ENCODE measurements at places on chromosomes 7 and 10. TPM values are rescaled to one million over a fixed set of nuclear protein-coding genes. Genes with fewer than 3 reads are reported as not detected.
A peak's percentile ranks its signal among the peaks of the same experiment; 100 is the strongest.

DNA sequence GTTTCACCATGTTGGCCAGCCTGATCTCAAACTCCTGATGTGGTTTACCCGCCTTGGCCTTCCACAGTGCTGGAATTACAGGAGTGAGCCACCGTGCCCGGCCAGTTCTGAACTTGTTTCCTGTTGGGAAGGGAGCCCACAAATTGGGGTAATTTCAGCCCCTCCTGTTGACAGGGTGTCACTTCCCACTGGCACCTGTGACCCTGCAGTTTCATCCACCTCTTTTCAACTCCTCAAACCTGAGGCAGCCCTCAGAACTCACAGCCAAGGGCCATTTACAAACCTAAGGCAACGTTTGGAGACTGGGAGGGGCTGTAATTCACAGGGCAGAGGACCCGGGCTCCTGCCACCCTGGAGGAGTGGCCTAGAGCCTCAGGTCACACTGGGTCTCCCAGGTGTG lies 22.2 kb upstream of the CHST12 start:
- no peak for DNase-seq

GRCh38 chr7:50206453-50207250 lies 97.9 kb upstream of the IKZF1 start:
- peak; percentile 49 for DNase-seq

- DNase-seq: no peak
These were observed 19.9 kb downstream of the WDR86 start for GRCh38 chr7:151389768-151390597.

DNA sequence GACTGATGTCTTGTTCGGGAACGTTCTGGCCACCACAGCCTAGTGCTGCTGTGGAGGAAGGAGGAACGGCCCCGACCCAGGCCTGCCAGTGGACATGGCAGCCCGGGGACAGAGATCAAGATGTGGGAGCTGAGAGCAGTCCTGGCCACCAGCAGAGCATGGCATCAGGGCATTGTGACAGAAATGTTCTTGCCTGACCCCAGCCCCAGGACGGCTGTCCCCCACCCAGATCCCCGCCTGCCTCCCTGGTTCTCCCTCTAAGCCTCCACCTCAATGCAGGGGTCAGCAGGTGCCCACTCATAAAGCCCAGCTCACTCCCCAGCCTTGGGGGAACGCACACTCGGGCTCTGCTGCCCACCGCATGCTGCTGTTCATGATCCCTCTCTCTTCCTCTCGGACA lies 42.9 kb upstream of the HSPA12A start:
- DNase-seq: no peak

- no peak for DNase-seq
These were observed 3.1 kb upstream of the CFTR start for GRCh38 chr7:117476557-117477215.

DNA sequence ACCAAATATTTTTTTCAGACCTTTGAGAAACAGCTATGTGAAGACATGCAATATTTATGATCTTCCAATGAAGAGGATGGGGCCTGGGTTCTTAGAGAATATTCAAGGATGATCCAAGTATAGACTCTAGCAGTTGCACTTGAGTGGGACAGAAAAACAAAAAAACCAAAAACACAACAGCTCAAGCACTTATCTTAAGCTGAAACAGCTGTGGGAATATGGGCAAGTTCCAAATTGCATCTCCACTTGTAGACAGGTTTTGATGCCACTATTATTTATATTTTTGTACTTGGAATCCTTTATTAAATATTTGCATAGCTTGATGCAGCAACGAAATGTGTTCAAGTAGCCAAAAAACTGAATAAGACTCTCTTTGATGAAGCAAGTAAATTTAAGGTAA lies 2.2 kb upstream of the PDK4 start:
- no peak for DNase-seq

PPP1R9A gene
- total RNA-seq: 1.5 TPM

TRAPPC14 gene
- total RNA-seq: 18.2 TPM

GRCh38 chr7:102417105-102417504 lies 16.3 kb upstream of the ORAI2 start:
- no peak for DNase-seq

TCF7L2 gene
- total RNA-seq: 44.4 TPM

GRCh38 chr10:71981015-71981875 lies 17.1 kb downstream of the CHST3 start:
- no peak for DNase-seq

DNA sequence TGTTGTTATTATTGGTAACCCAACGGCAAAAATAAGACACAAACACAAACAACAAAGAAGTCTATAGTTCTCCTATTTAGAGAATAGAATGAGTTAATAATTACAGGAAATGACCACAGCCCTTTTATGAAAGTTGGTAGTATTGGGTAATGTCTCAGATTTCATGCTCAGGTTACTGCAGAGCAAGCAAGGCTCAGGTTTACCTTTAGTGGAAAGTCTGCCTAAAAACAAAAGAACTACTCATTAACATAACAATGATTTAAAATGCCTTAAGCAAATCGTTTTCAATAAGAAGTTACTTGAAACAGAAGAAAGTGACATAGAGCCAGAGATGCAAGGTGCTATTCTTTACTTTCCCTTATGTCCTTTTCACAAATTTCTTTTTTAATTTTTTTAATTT lies 441.2 kb downstream of the PLXDC2 start:
- DNase-seq: no peak

- no peak for DNase-seq
These were observed 180.6 kb upstream of the CHRM2 start for GRCh38 chr7:136687693-136688322.

- no peak for DNase-seq
These were observed 7.1 kb upstream of the EMX2 start for GRCh38 chr10:117535298-117536071.

DNA sequence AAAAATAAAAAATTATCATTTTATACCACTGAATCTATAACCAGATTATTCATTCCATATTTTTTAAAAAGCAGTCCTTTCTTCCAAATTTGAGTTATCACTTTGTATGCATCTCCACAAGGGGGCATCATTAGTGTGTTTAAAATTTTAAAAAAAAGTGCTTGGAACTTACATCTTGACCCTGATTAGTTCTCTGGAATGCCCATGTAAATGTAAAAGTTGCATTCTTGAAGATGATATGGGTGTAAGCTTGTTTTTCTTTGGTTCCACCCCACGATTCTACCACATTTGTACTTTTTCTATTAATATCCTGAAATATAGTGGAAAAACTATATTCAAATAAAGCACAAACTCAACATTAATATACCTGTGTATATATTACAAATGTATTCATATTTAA lies 144.9 kb downstream of the ELAPOR2 start:
- DNase-seq: no peak

DNA sequence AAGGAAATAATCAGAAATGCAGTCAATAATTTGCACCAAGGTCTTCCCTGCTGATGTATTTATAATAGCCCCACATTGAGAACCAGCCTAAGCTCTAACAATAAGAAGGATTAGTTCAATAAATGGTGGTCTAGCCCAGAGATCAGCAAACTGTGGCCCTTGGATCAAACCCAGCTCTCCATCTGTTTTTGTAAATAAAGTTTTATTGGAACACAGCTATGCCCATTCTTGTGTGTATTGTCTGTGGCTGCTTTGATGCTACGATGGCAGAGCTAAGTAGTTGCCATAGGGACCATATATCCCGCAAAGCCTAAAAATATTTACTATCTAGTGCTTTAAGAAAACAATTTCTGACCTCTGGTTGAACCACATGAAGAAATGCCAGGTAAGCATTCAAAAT lies 154.9 kb downstream of the EMX2 start:
- no peak for DNase-seq

CALML3 gene
- 50.6 TPM for total RNA-seq

DNA sequence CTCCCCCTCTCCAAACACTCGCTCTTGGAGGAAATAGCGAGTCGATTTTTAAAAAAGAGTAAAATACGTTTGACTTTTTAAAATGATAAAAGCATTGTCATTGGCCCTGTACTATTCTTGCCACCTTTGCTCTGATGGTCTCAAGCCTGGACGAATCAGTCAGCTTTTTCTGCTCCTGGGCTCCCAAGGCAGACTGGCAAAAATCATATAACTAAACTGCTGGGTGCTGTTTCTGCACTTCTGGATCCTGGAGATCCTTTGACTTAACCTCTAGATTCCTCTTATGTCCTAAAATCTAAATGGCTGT lies 1.8 kb downstream of the TPST1 start:
- DNase-seq: no peak

DNA sequence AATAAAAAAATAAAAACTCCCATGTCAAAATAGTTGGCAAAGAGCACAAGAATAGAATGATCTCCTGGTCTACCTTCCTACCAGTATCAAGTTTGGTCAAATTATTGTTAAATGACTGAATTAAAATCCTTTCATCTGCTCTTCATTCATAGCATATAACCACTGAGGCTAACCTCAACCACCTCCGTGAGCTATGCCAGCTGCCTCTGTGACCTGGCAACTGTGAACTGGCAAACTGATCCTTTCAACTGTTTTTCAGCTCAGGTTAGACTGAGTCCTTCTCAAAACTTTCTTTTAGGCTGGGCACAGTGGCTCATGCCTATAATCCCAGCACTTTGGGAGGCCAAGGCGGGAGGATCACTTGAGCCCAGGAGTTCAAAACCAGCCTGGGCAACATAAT lies 36.1 kb downstream of the NUDCD3 start:
- DNase-seq: peak; percentile 2

GRCh38 chr10:70799124-70799523 lies 13.9 kb upstream of the TBATA start:
- peak; percentile 69 for DNase-seq

GRCh38 chr7:136018104-136018503 lies 40.9 kb upstream of the MTPN start:
- DNase-seq: no peak

DNA sequence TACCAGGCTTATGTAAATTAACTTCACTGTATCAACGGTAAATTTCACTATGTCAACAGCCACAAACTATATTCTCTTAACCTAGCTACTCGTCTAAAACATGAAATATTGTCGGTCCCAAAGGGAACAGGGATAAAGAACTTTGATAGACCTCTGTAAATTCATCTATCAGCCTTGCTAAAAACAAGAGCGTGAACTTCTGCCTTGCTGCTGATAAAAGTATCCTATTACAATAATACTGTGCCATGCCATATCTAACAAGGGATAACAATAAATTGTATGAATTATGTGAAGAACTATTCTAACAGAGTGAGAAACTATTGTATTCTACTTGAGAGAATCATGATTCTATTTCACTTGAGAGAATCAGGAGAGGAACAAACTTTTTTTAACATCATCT lies 117.2 kb downstream of the CNOT4 start:
- no peak for DNase-seq

CTBP2 gene
- 74.4 TPM for total RNA-seq

GRCh38 chr10:124302951-124303505 lies 115.7 kb downstream of the OAT start:
- DNase-seq: no peak

SPAM1 gene
- total RNA-seq: not detected

- no peak for DNase-seq
These were observed 37.9 kb downstream of the IL2RA start for GRCh38 chr10:6024334-6024682.

- no peak for DNase-seq
These were observed 815 bp downstream of the CCSER2 start for GRCh38 chr10:84329196-84329611.

SFMBT2 gene
- 12.5 TPM for total RNA-seq

GRCh38 chr10:103564776-103565520 lies 71.4 kb downstream of the NEURL1 start:
- DNase-seq: no peak

TYW1B gene
- 6.9 TPM for total RNA-seq

MINDY3 gene
- 25.0 TPM for total RNA-seq

NEUROG3 gene
- total RNA-seq: not detected

BPGM gene
- 9.1 TPM for total RNA-seq

GRCh38 chr10:113097036-113097435 lies 147.0 kb downstream of the TCF7L2 start:
- DNase-seq: no peak

GRCh38 chr10:132494866-132495630 lies 42.5 kb upstream of the INPP5A start:
- DNase-seq: no peak

Data from vagina (tissue), 2 donors.